ENCODE measurements at places on chromosomes 2 and 18. TPM values are rescaled to one million over a fixed set of nuclear protein-coding genes. Genes with fewer than 3 reads are reported as not detected.

GRCh38 chr2:235278771-235279355 is 215.0 kb upstream of the AGAP1 start:
- no peaks in the 10 kb centered on the region for H3K36me3 ChIP-seq
- no peaks in the 10 kb centered on the region for H3K4me1 ChIP-seq
- no peak overlapping the region for H3K27ac ChIP-seq
- DNase-seq, result no peak
- H3K27me3 ChIP-seq, result peaks cover 36% of the 10 kb centered on the region

Gene SERPINB12
- total RNA-seq, result not detected

Gene HRH4
- total RNA-seq, result 0.16 TPM

GRCh38 chr2:206700156-206700555 is 18.0 kb downstream of the DYTN start:
- peaks cover 12% of the 10 kb centered on the region for H3K27me3 ChIP-seq
- peaks cover 6% of the 10 kb centered on the region for H3K4me1 ChIP-seq
- peak; percentile 19 for DNase-seq

Gene VWA3B
- total RNA-seq, result not detected

Gene TMEM178A
- 0.39 TPM for total RNA-seq

Gene KCNE4
- total RNA-seq, result not detected

DNA sequence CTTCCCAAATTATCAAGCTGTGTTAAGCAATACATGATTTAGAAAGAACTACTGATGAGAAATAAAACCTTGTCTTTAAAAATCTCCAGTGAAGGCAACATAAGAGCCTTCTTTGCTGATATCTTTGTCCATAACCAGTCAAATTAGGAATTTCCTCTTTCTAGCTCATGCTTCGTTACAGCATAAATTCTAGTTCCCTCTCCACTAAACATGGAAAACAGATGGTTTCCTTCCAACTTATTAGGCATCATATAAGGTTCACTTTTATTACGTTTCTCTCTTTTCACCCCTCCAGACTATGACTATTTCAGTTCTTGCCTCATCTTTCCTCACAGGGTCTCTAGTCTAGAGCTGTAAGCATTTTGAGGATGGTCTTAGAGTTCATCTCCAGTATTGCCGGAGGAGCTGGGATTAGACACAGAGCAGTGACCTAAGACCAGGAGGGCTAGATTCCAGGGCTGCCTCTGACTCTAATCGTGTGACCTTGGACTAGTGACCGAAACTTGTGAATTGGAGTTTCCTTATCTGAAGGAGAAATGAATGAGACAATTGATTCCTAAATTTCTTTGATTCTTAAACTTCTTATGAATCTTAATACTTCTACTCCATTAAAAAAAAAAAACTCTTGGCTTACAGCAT is 195.5 kb upstream of the APCDD1 start:
- H3K36me3 ChIP-seq, result no peaks in the 10 kb centered on the region
- no peaks in the 10 kb centered on the region for H3K4me1 ChIP-seq
- H3K27ac ChIP-seq, result no peak overlapping the region
- H3K4me3 ChIP-seq, result no peak overlapping the region
- DNase-seq, result no peak
- no peaks in the 10 kb centered on the region for H3K27me3 ChIP-seq

Gene SP110
- total RNA-seq, result 111 TPM

Gene STAT4
- total RNA-seq, result 48.8 TPM

DNA sequence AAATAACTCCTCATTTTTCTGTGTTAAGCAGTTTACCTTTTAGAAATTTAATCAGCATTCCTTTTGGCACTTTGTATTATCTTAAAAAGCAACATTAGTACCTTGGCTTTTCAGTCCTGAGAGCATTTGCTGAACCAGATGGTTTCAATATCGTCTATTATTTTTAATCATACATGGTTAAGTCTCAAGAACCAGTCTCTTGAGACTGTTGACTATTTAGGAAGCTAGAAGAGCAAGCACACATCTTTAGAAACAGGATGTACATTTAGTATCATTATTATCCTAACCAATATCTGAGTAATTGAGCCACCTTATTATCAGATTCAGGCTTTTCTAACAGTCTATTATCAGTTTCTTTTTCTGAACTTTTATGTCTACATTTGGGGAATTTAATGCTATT is 28.2 kb upstream of the ZEB2 start:
- no peak for DNase-seq
- peaks cover 3% of the 10 kb centered on the region for H3K27me3 ChIP-seq
- no peak overlapping the region for H3K4me3 ChIP-seq
- H3K27ac ChIP-seq, result no peak overlapping the region
- H3K4me1 ChIP-seq, result no peaks in the 10 kb centered on the region
- no peaks in the 10 kb centered on the region for H3K36me3 ChIP-seq

All from activated CD4-positive, alpha-beta T cell treated with anti-CD3 and anti-CD28 coated beads for 36 hours (primary cell).